Activated CD4-positive, alpha-beta T cell treated with anti-CD3 and anti-CD28 coated beads for 24 hours (primary cell): ENCODE measurements at places on chromosomes 4 and X.

- no peak for DNase-seq
Measured at GRCh38 chr4:55866973-55867574, 13.6 kb downstream of the EXOC1 start.

- no peak for DNase-seq
Measured at GRCh38 chr4:176453079-176453478, 133.3 kb downstream of the SPCS3 start.

DNA sequence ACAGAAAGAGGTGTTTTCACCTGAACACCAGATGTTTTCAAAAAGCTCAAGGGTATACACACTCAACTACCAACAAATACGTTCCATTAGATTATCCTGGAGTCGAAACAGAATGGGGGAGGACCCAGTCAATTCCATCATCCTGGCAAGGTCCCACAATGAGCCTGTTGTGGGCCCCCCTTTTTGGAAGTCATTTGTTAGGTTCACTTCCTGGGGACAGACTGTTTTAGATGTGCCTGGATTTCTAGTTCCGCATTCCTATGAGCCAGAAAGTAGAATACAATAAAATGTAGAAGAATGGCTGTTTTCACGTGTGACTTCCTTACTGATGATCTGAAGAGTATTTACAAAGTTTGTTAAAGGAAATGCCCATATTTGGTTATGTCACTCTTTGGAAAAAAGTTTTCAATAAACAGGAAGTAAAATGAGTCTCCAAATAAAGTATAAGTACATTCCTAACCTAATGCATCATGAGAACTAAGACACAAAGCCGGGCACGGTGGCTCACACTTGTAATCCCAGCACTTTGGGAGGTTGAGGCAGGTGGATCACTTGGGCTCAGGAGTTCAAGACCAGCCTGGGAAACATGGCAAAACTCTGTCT, 192.5 kb downstream of the MAML3 start:
- DNase-seq = no peak

GRCh38 chrX:110188701-110189558, 129.0 kb downstream of the AMMECR1 start:
- DNase-seq = no peak

GRCh38 chr4:138875891-138876608, 139.5 kb upstream of the NOCT start:
- no peak for DNase-seq

DNA sequence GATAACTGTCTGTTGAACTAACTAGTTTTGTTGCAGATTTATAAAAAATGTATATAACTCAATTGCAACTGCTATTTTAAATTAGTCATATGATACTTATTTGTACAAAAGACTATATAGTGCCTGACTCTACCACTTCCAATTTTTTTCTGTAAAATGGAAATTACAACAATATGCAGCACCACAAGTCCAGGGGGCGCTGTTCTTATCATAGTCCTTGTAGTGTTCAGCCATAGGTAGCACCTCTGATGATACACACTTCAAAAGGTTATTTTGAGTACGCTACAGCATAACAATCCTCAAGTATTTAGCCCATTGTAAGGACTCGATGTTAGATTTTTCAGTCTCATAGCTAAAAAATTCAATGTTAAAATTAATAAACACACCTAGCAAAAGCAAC, 174.9 kb downstream of the CORIN start:
- DNase-seq = no peak

DNA sequence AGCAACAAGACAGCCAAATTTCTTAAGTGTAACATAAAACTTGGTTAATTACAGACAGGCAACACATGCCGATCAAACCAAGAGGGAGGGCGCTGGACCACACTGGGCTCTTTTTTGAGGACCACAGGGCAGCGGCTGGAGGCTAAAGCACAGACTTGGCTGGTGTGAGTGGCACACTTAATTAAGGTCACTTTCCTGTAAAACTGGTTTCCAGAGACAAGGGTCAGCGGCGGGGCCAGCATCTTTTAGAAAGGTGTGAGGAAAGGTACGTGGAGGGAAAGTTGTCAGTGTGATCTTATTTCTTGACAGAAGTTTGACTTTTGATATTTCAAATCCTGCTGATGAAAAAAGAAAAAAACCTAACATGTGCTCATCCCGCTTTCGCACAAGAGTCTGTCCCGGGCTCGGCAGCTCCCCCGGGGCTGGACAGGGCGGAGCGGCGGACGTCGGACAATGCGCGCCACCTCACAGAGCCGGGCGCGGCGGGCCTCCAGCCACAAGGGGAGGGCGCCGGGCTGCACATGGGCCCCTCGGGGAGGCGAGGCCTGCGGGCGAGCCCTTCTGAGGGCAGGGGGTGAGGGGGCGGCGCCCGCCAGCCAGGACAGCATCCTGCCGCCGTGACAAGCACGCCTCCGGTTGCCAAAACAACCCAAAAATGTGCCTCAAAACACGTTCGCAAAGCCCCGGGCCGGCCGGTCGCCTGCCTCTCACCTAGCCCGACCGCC, 660 bp upstream of the HSPA4L start:
- DNase-seq = no peak

DNA sequence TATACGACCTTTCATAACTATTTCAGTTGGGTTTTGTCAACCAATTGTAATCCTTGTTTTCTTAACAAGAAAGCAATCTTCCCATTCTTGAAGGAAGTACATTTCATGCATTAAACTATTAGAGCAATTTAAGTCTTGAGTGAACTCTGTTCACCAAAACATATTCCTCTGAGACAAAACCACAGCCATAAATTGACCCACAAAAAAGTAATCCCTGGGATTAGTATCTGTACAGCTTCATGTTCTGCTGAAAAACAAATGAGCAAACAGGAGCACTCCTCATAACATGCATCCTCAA, 207.0 kb upstream of the PDE5A start:
- DNase-seq = no peak

- no peak for DNase-seq
Measured at GRCh38 chr4:75629239-75629638, 1.1 kb downstream of the CDKL2 start.

DNA sequence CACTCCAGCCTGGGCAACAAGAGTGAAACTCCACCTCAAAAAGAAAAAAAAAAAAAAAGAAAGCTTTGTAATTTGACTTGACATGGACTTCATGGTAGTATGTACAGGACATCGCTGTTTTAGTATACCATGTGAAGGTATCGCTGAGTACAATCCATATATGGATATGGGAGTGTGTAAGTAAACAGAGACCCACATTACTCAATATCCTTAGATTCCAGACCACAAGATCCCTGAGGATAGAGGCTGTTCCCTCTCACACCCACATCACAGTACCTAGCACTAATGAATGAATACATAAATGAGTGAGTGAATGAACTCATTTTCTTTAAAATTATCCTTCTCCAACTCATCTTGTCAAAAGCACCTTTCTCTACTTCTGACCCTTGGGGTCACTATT, 8.4 kb upstream of the RPS3A start:
- DNase-seq = no peak

GRCh38 chr4:188911707-188912106, 772.5 kb downstream of the TRIML1 start:
- DNase-seq = no peak

DNA sequence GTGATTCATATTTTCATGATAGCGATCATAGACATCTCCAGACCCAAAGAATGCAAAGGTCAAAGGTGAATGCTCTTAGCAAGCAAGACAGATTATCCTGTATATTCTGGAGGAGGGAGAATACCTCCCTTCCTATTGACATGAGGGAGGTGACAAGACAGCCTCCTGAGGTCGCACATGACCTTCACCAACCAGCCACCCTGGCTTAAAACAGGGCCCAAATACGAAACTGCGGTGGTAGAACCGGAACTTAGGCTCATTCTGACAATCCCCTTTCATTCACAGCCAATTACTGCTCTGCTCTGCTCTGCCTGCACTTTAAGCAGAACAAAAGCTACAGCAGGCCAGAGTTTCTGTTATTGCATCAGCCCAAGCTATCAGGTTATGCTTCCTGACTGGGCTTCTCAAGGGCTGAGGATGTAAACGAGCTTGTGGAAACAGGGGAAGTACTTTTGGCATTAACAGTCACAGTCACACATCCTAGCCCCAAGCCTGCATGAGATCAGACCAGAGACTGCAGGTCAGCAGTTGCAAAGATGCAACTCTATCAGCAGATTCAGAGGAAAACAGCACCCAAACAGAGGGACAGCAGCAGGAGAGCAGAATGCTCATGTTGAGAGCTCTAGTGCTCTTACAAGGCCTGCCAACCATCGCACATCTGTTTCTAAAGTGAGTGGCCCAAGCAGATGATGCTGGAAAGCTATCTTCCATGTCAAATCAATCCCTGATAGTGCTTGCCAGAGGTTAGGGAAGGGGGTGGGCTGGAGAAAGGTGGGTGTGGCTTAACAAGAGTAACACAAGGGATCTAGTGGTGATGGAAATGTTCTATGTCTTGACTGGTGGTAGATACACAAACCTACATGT, 51.3 kb upstream of the MAP3K15 start:
- no peak for DNase-seq

DNA sequence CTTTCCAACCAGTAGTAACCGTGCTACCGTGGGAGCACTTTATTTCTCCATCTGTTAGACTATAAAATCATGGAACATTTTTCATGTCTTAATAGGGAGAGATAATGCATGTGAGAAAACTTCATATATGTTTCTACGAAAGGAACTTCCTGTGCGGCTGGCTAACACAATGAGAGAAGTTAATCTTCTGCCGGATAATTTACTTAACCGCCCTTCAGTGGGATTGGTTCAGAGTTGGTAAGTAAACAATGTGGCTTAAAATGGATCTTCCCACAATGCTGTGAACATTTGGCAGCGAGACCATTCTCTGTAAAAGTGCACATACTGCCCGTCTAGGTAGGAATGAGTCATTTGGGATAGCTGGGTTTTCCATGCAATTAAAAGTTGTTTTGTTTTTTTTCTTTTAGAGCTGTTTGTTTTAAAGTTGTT, 29.6 kb downstream of the PDK3 start:
- DNase-seq = no peak

DNA sequence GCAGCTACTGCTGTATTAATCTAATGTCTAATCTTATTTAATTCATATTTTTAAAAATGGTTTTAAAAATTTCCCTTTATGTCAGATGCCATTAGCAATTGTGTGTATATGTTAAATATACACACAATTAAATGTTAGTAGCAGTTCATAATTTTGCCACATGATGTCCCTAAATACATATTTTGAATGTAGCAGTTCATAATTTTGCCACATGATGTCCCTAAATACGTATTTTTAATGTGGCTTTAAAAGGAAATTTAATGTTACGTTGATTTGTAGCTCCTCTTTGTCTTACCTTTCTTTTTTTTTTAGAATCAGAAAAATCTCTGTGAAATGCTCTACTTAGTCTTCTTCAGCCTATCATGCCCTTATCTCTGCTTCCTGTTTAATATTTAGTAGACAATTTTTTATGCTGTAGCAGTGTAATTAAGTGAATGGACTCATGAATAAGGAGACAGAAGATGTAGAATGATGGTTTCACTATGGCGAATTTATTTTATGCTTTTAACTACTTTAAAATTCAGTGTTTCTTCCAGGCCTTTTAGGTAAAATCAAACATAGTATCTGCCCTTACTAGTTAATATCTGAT, 26.1 kb downstream of the RBM46 start:
- no peak for DNase-seq

DNA sequence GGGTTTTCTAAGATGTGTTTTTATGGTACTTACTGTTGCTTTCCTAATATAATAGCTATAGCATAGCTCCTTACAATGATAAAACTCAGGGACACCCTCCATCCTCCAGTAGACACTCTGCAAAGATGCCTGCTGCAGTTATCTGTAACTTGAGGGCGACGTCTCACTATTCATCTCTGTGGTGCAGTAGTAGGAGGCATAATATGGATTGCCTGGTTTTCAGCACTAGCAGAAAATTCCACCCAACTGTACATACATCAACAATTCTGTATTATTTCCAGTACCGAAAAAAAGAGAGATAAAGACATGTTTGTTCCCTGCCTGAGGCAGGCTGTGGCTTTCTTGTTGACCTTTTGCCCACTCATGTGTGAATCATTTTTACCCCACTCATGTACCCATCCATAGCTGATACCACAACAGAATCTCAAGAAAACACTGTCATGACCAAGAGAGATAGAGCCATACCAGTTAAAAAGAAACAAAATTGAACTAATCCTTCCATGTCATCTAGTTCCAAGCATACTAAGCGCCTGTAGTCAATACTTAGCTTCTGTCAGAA, 220.1 kb downstream of the RAB28 start:
- no peak for DNase-seq

DNA sequence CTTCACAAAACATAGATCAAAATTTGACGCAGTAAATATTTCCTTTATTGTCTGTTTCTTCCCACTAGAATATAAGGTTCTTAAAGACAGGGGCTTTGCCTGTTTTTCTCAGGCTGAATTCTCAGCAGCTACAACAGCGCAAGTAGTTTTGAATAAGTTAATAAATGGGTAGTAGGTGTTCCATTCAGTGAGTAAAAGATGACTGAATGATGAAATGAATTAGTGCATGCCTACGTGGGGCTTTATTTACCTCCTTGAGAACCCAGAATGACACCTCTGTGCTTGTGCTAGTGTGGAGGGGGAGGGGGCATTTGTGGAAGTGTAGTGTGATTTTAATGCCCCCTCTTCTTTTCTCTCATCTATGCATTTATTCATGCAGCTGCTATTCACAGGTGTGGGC, 278.9 kb downstream of the FBXW7 start:
- DNase-seq = no peak

DNA sequence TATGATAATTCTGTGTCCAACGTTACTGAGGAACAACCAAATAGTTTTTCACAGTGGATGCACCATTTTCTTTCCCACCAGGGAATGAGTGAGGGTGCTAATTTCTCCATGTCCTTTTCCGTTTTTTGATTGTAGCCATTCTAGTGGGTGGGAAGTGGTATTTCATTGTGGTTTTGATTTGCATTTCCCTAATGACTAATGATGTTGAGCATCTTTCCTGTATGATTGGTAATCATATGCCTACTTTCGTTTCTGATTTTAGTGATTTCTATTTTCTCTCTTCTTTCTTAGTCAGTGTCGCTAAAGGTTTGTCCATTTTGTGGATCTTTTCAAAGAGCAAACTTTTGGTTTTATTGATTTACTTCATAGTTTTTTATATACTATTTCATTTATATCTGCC, 32.1 kb upstream of the TEX13D start:
- no peak for DNase-seq

- DNase-seq = no peak
Measured at GRCh38 chr4:113840861-113841260, 79.3 kb upstream of the CAMK2D start.

GRCh38 chrX:20066968-20067708, 49.6 kb downstream of the MAP7D2 start:
- no peak for DNase-seq
